Uterus (tissue), 4 donors: ENCODE measurements at places on chromosomes 5 and 9. TPM values are rescaled to one million over a fixed set of nuclear protein-coding genes. Genes with fewer than 3 reads are reported as not detected.

The SETD9 gene
- 4.6 TPM for total RNA-seq

The NPR3 gene
- total RNA-seq: 18.0 TPM

The ZNF367 gene
- 21.2 TPM for total RNA-seq

The CORO2A gene
- 4.0 TPM for total RNA-seq

The FGFR4 gene
- total RNA-seq: 18.8 TPM

The SPATA31E1 gene
- total RNA-seq: not detected

The PTGDS gene
- total RNA-seq: 55.9 TPM

The TAF1L gene
- not detected for total RNA-seq

The TRMO gene
- 15.4 TPM for total RNA-seq
